ENCODE measurements at places on chromosomes 2 and 18.

DNA sequence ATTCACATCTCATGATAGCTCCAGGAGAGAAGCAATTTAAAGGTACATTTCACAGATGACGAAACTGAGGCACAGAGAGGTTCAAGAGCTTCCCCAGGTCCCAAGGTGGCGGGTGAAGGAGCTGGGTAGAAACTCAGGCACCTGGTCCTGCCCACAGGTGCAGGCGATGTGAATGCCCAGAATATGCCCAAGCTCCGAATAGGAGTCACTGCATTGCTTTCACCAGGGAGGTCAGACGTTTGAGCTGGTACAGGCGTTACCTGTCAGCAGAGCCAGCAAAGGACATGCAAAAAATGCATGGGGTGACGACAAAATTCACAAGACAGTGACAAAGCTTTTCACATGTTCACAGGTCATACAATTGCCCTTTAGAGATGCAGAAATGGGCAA, 247.9 kb downstream of the HDAC4 start:
- DNase-seq = no peak

DNA sequence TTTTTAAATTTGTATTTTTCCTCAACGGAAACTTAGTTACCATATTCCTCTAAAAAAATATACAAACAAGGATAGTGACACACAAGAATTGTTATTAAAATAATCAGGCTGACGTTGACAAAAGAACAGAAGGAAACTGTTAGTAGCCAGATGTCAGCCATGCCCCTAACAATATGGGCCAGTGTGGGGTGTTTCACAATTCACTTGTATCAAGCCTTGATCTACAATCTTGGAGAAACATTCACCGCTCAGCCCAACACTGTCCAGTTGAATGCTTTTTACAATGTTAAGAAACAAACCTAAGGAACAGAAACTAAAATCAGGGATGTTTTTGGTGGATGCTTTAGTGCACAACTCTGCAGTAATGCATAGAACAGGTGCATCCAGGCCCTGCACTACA, 44.6 kb downstream of the TMEFF2 start:
- no peak for DNase-seq

DNA sequence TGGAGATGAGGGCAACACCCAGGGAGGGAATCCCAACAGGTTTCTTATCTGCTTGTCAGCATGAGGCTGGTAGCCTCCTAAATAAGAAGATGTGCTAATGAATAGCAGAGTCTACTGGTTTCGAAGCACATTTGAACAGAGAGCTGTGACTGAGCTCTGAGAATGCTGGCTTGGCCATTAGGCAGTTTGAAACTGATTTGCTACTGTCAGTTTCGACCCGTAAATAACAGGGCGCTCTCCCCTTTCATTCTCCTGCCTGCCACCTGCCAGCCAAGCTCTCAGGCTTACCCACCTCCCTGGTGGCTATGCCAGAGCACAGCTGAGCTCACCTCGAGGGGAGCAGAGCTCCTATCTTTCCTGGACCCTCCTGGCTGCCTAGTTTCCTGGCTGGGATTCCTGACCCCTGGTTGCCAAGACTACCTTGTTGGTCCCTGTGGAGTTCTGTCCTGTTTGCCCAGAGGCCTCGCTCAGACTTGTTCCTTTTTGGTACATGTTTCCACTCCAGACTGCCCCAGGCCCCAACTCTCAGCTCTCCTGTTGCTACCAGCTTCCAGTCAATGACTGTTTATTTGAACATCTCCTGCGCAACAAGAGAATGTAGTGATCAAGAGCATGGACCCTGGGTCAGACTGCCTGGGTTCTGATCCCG, 102.3 kb upstream of the ALPP start:
- DNase-seq = no peak

DNA sequence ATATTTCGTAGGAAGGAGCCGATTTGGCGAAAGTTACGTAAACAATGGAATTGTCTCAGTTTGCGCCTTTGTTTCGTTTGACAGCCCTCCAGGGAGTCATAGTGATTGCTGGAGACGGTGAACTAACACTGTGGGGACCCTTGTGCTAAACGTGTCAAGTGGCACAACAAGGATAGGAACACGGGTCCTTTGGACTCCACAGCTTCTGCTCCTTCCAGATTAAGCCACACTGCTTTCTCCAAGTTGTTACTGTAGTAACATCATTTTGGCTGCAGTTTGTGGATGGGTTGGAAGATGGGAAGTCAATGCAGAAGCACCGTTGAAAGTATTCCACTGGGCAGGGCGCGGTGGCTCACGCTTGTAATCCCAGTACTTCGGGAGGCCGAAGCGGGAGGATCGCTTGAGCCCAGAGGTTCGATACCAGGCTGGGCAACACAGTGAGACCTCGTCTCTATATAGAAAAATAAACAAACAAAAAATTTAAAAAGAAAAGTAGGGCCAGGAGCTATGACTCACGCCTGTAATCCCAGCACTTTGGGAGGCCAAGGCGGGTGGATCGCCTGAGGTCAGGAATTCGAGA, 636 bp upstream of the IMMT start:
- DNase-seq = no peak

DNA sequence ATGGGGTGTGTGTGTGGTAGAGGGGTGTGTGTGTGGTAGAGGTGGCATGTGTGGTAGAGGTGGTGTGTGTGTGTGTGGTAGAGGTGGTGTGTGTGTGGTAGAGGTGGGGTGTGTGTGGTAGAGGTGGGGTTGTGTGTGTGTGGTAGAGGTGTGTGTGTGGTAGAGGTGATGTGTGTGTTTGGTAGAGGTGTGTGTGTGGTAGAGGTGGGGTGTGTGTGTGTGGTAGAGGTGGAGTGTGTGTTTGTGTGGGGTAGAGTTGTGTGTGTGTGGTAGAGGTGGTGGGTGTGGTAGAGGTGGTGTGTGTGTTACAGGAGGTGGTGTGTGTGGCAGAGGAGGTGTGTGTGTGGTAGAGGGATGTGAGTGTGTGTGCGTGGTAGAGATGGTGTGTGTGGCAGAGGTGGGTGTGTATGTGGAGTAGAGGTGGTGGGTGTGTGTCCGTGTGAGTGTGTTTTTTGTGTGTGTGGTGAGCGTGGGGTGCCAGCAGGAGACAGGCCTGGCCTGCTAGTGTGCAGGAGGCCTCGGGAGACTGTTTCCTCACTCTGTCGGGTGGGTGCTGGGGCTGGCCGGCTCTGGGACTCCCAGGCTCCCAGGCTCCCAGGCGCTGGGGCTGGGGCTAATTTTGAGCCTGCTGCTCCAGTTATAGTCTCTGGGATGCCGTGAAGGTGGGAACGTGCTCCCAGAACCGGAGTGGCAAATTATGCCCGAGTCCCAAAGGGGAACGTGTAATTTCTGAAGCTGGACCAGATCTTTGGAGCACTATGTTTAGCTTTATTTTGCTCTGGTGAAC, 165.2 kb downstream of the DYSF start:
- no peak for DNase-seq

DNA sequence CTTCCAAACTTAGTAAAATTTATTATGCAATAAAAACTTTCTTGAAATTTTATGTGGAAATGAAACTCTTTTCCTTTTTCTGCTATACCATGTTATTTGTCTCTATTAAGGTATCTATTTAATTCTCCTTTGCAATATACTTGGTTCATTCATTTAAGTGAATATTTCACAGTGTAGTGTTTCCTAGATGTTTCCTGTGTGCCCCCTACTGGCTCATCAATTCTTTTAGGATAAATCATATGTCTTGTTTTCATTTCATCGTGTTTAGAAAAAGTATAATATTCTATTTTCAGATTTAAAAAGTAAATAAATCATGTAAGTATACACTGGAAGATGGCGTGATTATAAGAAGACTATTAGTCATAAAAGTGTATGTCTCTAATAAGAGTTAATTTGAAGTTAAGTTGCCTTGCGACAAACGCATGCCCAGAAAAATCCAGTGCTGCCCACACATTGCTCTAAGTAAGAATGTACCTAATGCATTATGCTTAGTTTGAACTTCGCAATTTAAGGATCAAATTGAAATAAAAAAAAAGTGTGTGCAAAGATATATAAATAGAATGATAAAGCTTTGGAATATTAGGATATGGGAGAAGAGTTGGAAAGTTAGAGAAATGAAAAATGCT, 525.4 kb downstream of the KCNJ3 start:
- no peak for DNase-seq

All from stimulated activated CD4-positive, alpha-beta T cell treated with anti-CD3 and anti-CD28 coated beads, TNF-alpha, amount 100 ng/mL, for 1 hour (primary cell).